Mammary microvascular endothelial cell (primary cell): ENCODE measurements at places on chromosomes 13 and 19. TPM values are rescaled to one million over a fixed set of nuclear protein-coding genes. Genes with fewer than 3 reads are reported as not detected.

ARL11 gene
- total RNA-seq, result 0.27 and 0.89 TPM in 2 replicates

ZNF85 gene
- 8.8 and 13.4 TPM in 2 replicates for total RNA-seq

MYO1F gene
- 0.07 and 0.34 TPM in 2 replicates for total RNA-seq

CEACAM16 gene
- total RNA-seq, result not detected in 2 replicates

KLK4 gene
- total RNA-seq, result not detected in 2 replicates

CCDC70 gene
- 0.47 and 0.54 TPM in 2 replicates for total RNA-seq

SMAD9 gene
- total RNA-seq, result 7.1 and 9.2 TPM in 2 replicates

PLIN5 gene
- total RNA-seq, result 0.07 TPM in 1 of 2 replicates, not detected in the other

PET100 gene
- total RNA-seq, result 14.0 and 21.4 TPM in 2 replicates

PSG6 gene
- not detected in 2 replicates for total RNA-seq

ZNF729 gene
- total RNA-seq, result not detected in 2 replicates

RGL3 gene
- 0.67 and 0.94 TPM in 2 replicates for total RNA-seq

LSR gene
- 0.93 and 2.0 TPM in 2 replicates for total RNA-seq
